ENCODE measurements at places on chromosomes 5 and 9. TPM values are rescaled to one million over a fixed set of nuclear protein-coding genes. Genes with fewer than 3 reads are reported as not detected.

The CYSTM1 gene
- total RNA-seq: 22.3 TPM

The ABO gene
- not detected for total RNA-seq

The ANKRD18A gene
- total RNA-seq: not detected

The KIF27 gene
- 3.1 TPM for total RNA-seq

The SPINK1 gene
- not detected for total RNA-seq

The HAVCR1 gene
- 0.37 TPM for total RNA-seq

The CER1 gene
- not detected for total RNA-seq

The COL23A1 gene
- not detected for total RNA-seq

The PCDHB11 gene
- total RNA-seq: 0.37 TPM

The TAF11L5 gene
- total RNA-seq: not detected

The PGM5 gene
- total RNA-seq: 4.0 TPM

The CBY3 gene
- total RNA-seq: not detected

The FCN1 gene
- not detected for total RNA-seq

The ENHO gene
- not detected for total RNA-seq

The FBXL17 gene
- total RNA-seq: 14.3 TPM

The EFCAB9 gene
- not detected for total RNA-seq

The CD14 gene
- 0.98 TPM for total RNA-seq

The NUTM2G gene
- not detected for total RNA-seq

The SLC6A19 gene
- not detected for total RNA-seq

The KCNV2 gene
- not detected for total RNA-seq

The ROPN1L gene
- 1.1 TPM for total RNA-seq

The SCGB3A2 gene
- total RNA-seq: not detected

The SHOC1 gene
- total RNA-seq: not detected

The CDX1 gene
- total RNA-seq: not detected

The SH3TC2 gene
- 1.2 TPM for total RNA-seq

The PCDHGA1 gene
- 0.59 TPM for total RNA-seq

The ANGPTL2 gene
- 19.9 TPM for total RNA-seq

The PDGFRB gene
- 297 TPM for total RNA-seq

The GABRA6 gene
- total RNA-seq: not detected

The TLX3 gene
- total RNA-seq: not detected

The TNC gene
- 93.6 TPM for total RNA-seq

The PCDHB14 gene
- total RNA-seq: 0.20 TPM

The BTNL9 gene
- total RNA-seq: not detected
